ENCODE measurements at places on chromosomes 11 and 22.

- H3K4me1 ChIP-seq = no peaks in the 10 kb centered on the region
- H3K27me3 ChIP-seq = no peaks in the 10 kb centered on the region
- H3K27ac ChIP-seq = no peak overlapping the region
- no peak for DNase-seq
- no peak overlapping the region for H3K4me3 ChIP-seq
- H3K36me3 ChIP-seq = no peaks in the 10 kb centered on the region
Observed at GRCh38 chr11:132056689-132057088, 686.3 kb downstream of the NTM start.

DNA sequence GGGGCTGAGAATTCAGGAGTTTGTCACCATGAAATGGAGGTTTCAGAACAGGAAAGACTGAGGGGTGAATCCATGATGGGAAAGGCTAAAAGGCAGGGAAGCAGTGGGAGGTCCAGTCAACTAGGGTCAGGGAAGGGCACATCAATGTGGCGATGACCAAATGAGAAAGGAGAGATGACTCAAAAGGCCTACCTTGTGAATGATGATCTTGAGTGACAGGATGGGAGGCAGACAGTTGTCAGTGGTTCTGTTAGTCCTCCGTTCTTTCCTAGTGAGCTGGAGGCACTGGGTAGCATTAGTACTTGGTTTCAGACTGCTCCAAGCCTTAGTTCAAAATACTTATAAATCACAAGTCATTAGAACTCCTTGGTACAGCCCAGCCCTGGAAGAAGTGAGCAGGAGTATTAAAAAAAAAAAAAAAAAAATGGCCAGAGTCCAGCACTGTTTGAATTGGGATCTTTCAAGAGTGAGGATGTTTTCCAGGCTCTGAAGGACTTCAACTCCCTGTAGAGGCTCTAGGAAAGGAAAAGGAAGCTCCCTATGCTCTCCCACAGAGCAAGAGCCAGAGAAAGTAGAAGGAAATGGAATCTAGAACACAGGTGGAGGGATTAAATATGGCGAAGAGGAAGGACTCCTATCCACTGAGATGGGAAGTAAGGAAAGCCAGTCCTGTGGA is 8.3 kb upstream of the DCHS1 start:
- peaks cover 29% of the 10 kb centered on the region for H3K4me1 ChIP-seq
- no peak overlapping the region for H3K4me3 ChIP-seq
- no peaks in the 10 kb centered on the region for H3K36me3 ChIP-seq
- H3K27me3 ChIP-seq = peaks cover 16% of the 10 kb centered on the region

GRCh38 chr11:358129-358800 is 11.0 kb upstream of the B4GALNT4 start:
- peaks cover 21% of the 10 kb centered on the region for H3K4me1 ChIP-seq
- peaks cover 1% of the 10 kb centered on the region for H3K36me3 ChIP-seq
- H3K27ac ChIP-seq = no peak overlapping the region
- H3K27me3 ChIP-seq = peaks cover 26% of the 10 kb centered on the region

DNA sequence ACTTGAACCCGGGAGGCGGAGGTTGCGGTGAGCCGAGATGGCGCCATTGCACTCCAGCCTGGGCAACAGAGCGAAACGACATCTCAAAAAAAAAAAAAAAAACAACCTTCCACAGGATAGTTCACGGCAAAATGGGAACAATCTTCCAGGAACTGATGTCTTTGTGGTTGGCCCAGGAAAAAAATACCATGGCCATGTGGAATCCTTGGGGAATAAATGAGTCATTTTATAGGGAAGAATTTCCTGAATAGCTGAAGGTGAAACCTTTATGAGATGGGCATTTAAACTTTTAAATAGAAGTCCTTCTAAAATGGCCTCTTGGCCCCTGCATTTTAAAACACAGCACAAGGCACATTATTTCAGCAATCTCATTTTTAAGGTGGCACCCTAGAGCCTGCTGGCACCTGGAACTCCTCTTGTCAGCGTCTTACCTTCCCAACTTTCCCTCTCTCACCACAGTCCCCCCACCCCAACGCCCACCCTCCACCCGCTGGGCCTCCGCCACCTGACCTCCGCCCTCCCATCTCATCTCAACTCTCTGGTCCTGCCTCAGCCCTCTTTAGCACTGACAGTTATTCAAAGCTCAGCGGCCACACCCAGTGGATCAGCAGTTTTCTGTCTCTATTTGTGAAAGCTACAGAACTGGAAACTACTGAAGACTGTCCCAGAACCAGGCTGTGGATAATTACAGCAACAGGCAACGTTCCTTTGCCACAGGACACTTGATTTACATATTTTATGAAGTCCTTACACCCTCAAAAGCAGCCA is 43.1 kb downstream of the SCGB1A1 start:
- peaks cover 3% of the 10 kb centered on the region for H3K4me1 ChIP-seq
- H3K36me3 ChIP-seq = no peaks in the 10 kb centered on the region
- H3K27me3 ChIP-seq = peaks cover 9% of the 10 kb centered on the region
- DNase-seq = no peak
- H3K27ac ChIP-seq = no peak overlapping the region

DNA sequence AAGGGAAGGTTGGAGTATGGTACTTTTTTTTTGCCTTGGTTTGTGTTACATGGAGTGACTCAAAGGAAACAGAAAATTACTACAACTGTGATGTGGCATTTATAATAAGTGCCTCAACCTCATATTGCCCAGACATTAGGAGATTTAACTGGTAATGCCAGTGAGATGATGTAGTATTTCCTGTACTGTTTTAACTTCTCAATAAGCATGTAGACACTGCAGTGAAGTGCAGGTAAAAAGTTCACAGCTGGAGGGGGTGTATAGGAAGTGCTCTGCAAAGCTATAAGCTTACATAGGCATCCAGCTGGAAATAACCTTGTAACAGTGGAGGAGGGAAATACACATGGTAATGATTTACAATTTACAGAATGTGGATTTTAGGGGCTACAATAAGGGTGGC is 138.2 kb upstream of the MTMR2 start:
- H3K36me3 ChIP-seq = peaks cover 36% of the 10 kb centered on the region
- DNase-seq = peak; percentile 33
- peaks cover 34% of the 10 kb centered on the region for H3K4me1 ChIP-seq
- no peaks in the 10 kb centered on the region for H3K27me3 ChIP-seq
- H3K4me3 ChIP-seq = no peak overlapping the region
